ENCODE measurements at places on chromosomes 2 and 18.

DNA sequence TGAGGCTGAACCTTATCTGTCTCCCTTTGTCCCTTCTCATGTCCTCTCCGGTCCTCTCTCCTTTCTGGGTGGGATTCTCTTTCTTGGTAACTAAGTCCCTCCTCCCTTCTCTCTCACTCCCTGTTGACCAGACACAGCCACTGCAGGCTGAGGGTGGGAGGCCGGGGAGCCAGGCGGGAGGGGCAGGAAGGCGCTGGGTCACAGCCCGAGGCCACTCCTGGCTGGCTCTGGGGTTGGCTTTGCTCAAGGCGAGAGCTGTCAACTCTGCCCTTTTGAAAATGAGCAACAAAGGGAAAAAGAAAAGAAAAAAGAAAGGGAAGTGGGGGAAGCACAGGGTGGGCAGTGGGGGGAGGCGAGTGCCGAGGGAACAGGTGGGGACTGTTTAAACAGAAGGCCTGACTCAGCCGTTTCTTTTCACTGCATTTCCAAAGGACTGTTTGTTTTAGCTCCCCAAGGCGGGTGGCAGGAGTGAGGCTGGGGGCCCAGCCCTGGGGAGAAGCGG lies 70.5 kb upstream of the IGFBP5 start:
- DNase-seq: no peak

GRCh38 chr2:203679401-203679800 lies 27.0 kb upstream of the CD28 start:
- no peak for DNase-seq

DNA sequence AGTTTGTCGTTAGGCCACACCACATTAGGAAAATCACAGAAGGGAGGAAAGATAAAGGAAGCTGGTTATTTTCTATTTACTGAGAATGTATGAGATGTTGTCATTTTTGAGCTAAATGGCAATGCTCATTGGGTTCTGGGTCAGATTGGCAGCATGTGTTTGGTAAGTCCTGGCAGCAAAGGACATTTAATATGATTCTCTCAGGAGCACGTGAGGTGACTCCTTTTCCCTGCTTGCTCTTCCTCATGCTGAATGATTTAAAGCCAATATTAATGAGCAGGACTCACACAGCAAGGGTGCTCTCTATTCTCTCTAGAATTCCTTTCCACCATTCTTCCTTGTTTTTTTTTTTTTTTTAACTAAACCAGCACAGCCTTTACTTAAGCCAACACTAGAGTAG lies 298.2 kb downstream of the XIRP2 start:
- DNase-seq: peak; percentile 62

DNA sequence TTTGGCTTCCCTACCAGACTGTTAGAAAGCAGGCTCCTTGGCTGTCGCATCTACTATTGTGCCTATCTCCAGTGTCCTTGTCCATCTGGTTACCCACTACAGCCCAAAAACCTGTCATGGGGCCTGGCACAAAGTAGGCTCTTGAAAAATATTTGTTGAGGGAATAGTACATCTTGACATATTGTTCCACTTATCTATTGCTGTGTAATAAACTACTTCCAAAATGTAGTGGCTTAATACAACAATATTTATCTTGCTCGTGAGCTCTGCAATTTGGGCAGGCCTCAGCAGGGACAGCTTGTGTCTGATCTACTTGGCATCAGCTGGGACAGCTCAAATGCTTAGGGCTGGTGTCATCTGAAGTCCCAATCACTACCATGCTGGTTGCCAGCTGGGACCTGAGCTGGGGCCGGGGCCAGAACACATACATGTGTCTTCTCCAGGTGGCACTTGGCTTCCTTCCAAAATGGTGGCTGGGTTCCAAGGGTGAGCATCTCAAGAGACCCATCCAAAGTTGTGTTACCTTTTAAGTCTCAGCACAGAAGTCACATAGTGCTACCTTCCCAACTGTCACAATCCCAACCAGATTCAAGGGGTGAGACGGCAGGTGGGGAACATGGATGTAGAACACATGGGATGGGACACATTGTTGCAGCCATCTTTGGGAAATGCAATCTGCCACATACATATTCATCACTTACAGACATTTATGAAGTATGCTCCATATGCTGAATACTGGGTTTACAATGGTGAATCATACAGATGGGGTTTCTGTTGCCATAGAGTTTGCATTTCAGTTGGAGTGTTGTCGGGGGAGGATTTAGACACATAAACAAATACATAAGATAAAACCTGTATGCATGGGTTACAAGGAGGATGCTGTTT lies 134.2 kb downstream of the FOXI3 start:
- no peak for DNase-seq

DNA sequence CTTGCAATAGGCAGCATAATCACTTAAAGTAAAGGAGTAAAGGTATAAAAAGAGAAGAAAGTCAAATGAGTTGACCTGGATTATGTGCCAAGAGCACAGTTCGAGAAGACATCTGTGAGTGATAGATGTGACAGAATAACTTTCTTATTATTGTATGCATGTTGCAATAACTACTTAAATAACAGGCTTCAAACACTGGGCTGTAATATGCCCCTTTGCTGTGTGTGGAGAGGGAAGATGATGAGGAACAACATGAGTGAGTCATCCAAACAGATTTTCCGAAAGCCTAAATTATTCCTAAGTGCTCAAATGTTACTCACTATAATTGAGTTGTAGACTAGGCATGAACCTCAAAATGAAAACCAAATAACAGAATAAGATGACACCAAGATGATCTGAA lies 328.1 kb downstream of the EXOC6B start:
- no peak for DNase-seq

- peak; percentile 34 for DNase-seq
These were observed 709.5 kb upstream of the ACVR2A start for GRCh38 chr2:147135376-147135775.

DNA sequence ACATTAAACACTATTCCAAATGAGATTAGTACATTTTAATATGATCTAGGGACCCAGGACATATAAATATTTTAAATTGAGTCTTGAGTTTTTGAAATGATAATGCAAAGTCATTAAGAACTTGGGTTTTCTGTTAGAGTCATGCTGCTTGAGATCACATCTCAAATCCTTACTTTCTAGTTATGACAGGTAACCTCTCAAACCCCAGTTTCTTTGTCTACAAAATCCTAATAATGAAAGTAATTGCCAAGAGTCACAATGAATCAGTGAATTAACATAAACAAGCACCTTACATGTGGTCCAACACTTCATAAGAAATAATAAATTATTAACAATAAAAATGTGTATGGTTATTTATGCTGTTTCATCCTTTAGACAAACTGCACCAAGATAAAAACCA lies 607.6 kb downstream of the LRP1B start:
- no peak for DNase-seq

DNA sequence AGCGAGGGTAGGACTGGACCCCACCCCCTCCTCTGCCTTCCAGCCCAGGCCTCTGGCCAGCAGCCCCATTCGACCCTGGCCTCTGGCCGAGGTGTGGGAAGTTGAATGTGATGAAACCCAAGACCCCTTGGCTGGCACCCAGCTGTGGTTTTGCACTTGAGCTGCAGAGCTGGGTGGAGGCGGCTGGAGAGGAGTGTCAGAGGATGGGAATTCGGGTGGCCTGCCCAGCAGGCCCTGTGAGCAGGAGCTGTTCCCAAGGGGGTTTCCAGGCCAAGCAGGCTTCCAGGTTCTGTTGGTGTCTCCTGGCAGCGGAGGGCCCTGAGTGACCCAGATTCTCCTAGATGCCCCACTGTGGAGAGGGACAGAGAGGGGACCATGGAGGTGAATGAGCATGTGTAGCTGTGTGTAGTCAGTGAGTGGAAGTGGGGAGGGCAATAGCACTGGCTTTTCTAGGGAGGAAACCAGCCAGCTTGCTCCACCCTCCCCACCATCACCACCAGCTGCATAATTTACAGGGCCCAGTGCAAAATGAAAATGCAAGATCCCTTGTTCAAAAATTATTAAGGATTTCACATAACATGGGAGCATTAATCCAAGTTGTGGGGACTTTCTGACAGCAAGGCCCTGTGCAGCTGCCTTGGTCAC lies 172.2 kb upstream of the HAAO start:
- DNase-seq: no peak

DNA sequence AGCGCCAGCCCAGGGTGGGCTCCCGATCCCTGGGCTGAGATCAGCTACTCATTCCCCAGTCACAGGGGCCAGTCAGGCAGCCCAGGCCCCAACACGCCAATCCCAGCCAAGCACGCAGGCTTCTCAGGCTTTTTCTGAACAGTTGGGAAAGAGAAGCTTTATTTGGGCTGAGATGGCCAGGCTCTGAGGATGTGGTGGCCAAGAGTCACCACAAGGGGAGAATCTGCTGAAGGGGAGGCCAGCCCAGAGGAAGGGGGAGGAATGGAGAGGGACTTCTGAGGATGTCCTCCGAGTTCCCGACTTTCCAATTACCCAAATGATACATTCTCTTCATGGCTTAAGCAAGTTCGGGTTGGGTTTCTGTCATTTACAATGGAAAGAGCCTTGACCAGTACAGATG lies 2.8 kb upstream of the DIPK1C start:
- DNase-seq: no peak

DNA sequence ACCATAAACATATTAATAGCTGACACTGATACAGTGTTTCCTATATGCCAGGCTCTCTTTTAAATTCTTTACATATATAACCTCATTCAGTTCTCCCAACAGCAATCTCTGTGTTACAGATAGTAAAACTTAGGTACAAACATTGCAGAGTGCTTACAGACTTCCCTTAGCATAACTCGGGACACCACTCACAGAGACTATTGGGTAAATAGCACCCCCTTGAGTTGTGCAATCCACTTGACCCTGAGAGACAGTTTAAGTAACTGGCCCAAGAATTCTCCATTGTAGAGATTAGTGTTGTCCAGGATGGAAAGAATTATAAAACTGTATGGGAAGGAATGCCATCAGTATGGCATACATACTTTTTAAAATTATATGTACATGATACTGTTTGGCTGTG lies 110.1 kb downstream of the POLE4 start:
- no peak for DNase-seq

GRCh38 chr2:2707206-2707991 lies 376.3 kb upstream of the MYT1L start:
- DNase-seq: no peak

GRCh38 chr2:126664639-126665038 lies 8.7 kb downstream of the GYPC start:
- DNase-seq: no peak

DNA sequence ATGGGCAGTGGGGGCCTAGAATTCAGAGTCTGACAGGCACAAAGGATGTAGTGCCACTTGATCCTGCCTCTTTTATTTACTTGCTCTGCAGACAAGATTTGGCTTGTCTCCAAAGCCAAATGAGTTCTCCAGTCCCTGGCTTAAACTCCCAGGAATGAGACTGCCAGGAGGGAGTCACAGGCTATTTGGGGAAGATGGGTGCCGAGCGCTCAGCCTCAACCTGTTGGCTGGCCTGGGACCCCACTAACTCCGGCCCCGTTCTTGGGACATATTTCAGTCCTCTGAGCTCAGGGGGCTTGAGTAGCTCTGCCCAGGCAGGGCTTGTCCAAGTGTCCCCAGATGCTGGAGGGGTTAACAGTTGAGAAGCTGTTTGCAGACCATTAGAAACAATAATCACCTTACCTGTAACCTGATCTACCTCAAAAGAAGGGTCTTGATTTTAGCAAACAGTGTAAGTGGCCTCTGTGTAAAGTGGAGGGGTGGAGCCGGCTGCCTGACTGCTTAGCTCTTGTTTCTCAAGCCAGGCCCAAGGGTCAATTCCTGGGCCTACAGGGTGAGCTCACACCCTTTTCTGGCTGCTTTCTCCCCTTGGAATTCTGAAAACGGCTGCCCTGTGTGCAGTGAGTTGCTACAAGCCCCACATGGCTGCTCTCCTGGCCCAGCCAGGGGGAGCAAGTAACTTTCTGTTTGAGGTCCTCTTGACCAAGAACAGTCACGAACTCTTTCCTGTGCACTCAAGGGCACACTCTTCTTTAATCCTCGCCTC lies 27.1 kb upstream of the FZD5 start:
- peak; percentile 91 for DNase-seq
